ENCODE measurements at places on chromosomes 2 and 18. TPM values are rescaled to one million over a fixed set of nuclear protein-coding genes. Genes with fewer than 3 reads are reported as not detected.

RIT2 gene
- total RNA-seq = not detected

KCNS3 gene
- 0.65 TPM for total RNA-seq

DCC gene
- not detected for total RNA-seq

SPATS2L gene
- 43.2 TPM for total RNA-seq

DNAJC5G gene
- total RNA-seq = 0.98 TPM

MSTN gene
- 0.10 TPM for total RNA-seq
